ENCODE measurements at places on chromosomes 1 and 21.

- no peak for DNase-seq
Observed at GRCh38 chr1:228076796-228077430, 5.6 kb upstream of the ARF1 start.

DNA sequence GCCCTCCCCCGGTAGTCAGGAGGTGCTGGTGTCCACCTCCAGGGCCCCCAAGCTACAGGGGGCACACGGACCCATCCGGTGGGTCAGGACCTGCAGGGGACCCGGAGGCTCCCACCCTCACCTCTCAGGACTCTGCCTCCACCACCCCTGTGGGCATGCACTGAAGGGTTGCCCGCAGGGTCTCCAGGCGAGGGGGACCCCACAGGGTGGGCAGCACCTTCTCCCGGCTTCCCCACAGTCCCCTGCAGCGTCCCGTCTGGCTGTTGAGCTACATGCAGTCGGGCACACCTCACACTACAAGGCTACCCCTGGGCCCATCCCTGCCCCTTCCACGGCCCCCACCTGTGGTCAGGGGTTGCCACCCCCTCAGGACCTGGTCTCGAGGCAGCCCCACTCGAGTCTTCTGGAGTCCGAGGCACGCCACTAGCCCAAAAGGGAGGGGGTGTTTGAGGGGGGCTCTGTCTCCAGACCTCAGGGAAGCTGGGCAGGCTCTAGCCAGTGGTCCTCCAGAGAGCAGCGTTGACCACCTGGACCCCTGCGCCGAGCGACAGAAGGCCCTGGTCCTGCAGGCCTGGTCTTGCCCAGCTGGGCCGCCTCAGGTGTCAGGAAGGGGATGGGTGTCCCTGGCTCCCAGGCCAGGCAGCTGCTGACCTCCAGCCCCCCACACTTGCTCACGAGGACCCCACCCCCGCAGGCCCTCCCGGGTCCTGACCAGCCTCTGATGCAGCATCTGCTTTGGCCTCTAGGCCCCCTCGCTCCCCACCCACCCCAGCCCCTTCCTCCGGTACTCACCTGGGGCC is 9.6 kb downstream of the PARS2 start:
- DNase-seq = no peak

DNA sequence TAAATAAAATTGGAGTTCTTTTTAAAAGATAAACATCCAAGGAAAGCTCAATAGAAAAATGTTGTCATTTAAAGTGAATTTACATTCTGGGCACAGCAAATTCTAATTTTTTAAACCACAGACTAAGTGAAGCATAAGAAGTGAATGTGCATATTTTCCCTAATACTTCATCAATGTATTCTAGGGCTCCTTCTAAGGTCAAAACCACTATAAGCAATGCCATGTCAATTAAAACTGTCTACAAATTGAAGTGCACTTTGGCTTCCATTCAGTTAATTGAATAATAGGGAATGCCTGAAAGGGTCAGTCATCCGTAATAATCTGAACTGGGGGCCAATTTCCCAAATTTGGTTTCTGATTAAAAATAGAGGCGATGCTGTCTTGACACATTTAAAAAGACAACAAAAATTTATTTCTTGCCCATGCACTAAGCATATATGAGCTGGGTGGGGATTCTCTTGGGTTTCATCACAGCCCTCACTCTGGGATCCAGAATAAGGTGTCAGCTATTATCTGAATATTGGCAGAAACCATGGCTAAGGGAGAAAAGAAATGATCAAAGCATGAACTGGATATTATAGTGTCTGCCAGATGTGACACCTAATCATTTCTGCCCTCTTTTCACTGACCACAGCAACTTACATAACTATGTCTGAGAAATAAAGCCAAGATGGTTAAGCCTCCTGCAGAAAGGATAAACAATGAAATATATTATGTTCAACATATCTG is 660.6 kb upstream of the B3GALT2 start:
- DNase-seq = no peak

GRCh38 chr1:195568389-195568788 is 1039.9 kb downstream of the KCNT2 start:
- DNase-seq = no peak

- DNase-seq = no peak
Observed at GRCh38 chr1:27951396-27951795, 8.4 kb upstream of the XKR8 start.
